ENCODE measurements at places on chromosomes 2 and 18.

DNA sequence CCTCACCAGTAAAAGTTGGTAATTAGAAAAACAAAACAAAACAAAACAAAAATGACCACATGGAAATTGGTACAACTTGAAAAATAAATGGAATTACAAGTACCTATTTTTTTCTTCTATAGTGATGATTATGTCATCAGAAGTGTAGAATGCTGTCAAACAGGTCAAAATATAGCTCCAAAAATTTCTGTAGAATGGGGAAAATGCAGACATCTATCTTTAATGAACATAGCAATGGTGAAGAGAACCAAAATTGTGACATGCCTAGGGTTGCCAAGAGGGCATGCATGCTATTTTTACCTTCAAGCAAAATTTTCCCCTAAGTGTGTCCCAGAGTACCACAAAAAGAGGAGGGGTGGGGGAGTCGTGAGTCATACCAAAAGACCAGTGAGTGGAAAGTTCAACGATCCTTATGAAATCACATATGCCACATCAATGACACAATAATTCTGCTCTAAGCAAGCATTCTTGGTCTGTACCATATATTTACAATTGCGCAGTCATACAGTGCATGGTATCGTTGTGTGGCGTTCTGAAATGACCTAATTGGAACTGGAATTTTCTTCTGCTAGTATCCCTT lies 1436.4 kb downstream of the SUCLG1 start:
- no peak for DNase-seq

DNA sequence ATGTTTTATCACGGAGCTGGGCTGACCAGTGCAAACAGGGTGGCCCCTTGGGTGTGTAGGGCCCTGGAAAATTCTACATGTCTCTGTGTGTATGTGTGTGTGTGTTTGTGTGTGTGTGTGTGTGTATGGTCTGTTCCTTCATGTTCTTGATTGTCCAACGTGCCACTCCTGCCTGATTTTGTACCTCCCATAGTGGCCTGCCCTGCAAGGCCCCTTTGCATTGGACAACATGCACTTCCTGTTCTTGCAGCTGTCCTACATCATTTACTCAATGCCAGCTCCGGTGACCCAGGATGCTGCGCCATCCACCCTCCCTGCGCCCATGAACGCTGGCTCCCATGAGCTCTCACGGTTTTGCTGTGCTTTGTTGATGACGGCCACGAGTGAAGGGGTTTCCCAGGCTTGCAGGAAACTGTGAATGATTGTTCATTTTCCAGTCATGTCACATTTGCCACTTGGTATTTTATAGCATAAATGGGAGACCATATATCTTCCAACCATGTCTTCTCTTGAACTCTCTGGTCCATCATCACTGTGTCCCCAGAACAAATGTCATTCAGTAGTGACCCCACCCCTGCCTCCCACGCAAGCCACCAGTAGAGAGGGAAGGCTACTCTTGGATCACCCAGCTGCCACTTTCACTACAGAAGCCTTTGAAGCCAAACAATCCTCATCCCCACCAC lies 69.7 kb upstream of the NCK2 start:
- no peak for DNase-seq

GRCh38 chr2:216315802-216316603 lies 56.3 kb downstream of the MARCHF4 start:
- no peak for DNase-seq

GRCh38 chr2:178271629-178272333 lies 77.5 kb downstream of the OSBPL6 start:
- no peak for DNase-seq

DNA sequence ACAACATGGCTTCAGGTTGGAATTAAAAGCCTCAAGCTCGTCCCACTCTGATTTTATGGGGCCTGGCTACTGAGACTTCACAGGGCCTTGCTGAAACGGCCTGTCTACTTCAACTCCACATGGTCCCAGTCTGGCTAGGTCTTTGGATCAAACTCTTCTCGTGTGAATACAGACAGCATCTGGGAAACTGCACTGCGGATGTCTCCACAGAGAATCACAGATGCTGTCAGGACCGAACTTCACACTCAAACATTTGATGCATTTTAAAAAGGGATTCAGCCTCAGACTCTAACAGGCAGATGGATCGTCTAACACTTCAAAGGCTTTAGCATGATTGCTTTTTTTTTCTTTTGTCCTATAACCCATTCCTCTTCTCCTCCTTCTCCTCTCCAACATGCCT lies 198.5 kb downstream of the ZNF521 start:
- no peak for DNase-seq

DNA sequence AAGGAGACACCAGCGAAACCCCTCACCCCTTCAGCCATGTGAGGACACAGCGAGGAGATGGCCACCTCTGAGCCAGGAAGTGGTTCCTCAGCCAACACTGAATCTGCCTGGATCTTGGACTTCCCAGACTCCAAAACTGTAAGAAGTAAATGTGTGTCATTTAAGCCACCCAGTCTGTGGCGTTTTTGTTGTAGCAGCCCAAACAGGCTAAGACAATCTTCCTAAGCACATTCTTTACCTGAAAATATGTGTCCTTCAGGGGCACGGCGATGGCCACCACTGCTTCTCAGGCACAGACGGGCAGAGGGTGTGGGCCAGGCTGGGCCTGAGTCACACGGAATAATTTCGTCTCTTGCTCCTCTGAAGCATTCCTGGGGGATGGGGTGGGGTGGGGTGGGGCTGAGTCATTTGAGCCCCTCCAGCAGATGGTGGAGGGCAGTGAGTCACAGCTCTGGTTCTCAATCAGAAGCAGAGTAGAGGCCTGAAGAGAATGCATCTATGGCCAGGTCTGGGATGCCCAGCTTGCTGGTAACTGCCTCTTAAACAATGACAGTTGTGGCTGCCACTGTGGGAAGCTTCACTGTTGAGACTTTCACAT lies 142.4 kb downstream of the CAPN13 start:
- DNase-seq: peak; percentile 11

DNA sequence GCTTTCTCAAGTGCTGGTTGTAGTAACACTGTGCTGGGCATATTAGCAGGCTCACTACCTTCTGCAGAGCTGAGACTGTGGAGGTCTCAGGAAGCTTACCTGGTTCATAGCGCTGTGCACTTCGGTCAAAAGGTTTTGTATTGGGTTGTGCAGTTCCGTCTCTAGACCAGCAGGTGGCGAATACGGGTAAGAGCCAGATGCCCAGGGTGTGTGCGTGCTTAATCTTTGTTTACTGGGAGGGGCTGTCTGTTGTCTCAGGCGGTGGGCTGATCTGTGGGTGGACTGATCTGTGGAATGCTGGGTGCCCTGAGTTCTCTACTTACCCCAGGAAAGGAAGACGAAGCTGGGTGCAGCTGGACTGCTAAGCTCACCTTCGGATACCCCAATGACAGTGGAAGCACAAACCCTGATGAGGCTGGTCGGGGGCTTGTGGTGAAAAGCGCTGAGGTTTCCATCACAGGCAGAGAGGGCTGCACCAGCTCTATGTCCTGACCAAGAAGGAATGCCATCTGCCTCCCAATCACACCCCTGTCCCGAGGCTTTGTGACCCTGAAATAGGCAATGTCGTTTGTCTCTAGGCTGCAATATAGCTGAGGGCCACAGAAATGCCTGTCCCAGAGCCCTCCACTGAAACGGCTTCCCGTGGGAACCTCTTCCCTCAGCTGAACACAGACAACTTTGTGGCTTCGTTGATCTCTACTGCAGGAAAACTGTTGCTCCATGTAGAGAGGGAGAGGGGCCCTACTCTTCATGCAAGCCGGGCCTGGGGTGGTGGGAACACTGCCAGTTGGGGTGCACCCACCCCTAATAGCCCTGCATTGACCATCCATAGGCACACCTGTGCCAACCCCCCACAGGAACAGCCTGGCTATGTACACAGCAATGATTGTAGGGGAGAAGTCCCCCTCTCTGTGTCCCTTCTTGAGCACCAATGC lies 45.9 kb upstream of the FAM117B start:
- DNase-seq: peak; percentile 38

GRCh38 chr18:2610549-2610948 lies 39.2 kb downstream of the NDC80 start:
- no peak for DNase-seq

DNA sequence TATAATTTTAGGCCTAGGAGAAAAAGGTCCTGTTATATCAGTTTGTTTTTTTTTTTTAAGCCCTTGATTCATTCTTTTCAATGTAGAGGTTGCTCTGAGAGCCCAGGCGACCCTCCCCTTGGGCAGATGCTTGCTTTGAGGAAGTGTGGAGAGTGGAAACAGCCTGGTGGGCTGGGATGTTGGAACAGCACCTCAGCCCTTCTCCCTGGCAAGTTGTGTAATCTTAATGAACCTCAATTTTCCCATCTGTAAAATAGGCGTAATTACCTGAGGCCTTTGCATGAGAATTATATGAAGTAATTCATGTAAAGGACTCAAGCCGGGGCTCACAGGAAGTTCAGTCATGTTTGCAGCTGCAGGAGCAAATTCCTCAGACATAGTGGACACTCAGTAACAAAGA lies 49.7 kb upstream of the POMC start:
- no peak for DNase-seq

DNA sequence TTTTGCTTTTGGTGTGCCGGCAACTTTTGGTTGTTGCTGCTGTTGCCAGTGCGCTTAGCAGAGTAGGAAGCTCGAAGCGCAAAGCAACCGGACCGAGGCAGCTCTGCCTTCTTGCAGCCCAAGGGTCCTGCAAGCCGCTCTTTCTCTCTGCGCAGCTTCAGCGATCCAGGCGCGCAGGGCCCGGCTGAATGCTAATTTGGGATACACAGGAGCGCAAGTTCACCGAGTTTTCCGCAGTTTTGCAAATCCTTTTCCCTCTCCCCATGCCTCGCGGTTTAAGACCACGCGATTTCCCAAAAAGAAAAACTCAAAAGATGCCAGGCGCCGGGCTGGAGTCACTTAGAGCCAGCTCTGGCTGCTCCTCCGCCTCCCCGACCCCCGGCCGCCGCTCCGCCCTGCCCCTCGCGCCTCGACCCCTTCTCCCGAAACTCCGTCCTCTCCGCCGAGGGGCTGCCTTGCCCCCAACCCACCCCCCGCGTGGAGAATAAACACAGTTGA lies 13.5 kb upstream of the SIX3 start:
- DNase-seq: no peak

DNA sequence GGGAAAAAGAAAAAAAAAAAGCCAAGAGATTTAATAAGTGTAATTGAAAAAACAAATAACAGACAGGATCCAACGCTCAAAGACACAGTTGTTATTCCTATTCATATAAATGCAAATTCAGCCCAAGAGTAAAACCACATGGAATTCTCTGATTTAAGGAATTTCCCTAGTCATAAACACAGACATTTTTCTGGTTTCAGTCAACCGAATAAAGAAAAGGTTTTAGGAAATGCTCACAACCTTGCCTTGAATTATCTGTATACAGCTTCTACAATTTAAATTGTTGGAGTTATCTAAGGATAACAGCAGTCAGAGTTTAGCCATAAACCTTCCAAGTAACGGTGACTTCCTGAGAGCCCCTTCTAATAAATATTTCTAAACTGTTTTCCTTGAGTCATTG lies 122.7 kb downstream of the VWC2L start:
- DNase-seq: no peak

- no peak for DNase-seq
Measured at GRCh38 chr18:68822926-68823325, 25.0 kb downstream of the CCDC102B start.

GRCh38 chr2:9153643-9153980 lies 53.0 kb upstream of the ASAP2 start:
- no peak for DNase-seq

- no peak for DNase-seq
Measured at GRCh38 chr2:228359473-228359872, 178.0 kb upstream of the SPHKAP start.

DNA sequence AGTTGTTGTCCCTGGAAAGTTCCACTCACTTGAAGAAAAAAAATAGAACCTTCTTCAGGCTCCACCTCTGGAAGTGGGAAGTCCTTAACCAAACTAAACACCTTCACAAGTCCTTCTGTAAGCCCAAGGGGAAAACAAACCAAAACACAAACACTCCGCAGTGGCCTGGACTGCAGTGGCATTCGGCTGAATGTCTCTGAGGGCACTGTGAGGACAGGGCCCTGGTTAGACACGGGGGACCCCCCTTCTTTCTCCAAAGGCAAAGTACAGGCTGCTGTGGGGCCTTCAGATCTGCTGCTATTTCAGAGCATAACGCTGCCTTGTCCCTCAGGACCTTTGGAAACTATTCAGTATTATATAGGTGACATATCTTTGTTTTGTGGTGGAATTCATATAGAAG lies 28.1 kb downstream of the FOSL2 start:
- DNase-seq: no peak

DNA sequence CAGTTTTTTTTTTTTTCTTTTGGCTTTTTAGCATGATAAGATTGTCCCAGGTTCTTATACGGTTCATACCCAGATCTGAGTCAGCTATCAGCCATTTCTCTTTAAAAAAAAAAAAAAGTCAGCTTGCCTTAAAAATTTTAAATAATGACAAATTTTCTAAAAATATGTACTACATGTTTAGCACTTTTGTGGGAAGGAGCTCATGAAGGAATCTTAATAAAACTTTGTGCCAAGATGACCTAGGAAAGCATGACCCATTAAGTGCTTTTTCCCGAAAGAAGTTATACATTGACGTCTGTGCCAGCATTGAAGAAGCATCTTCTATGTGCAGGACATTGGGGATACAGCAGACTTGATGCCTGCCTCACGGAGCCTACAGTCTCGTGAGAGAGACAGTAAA lies 4.5 kb upstream of the RBMS1 start:
- no peak for DNase-seq

DNA sequence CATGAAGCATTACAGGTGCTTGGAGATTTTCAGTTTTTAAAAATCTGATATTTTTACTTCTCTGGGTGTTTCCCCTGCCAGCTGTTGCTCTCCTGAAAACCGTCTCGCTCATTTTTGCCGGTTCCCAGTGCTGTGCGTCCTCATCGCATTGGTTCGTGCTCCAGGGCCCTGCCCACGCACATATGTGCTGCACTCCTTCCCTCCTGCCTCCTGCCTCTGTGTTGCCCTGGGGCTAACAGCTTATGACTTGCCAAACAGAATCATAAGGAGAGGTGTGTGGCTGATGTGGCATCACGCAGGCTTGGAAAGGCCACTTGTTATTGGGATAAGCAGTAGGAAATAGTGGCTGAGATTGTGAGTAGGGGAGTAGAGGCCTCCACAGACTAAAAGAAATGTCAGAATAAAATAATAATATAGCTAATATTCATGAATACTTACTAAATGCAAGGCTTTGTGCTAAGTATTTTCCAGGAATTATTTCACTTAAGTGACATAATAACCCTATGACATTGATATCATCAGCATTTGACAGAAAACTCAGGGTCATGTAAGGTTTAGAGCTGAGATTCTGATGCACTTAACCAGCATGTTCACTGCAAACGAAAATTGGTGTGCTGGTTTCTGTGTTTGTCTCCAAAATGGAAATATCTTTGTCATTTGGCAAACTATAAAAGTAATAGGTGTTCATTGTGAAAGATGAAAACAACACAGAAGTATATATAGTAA lies 53.5 kb downstream of the SLC4A1AP start:
- no peak for DNase-seq

- no peak for DNase-seq
Measured at GRCh38 chr2:88086401-88086800, 18.8 kb downstream of the SMYD1 start.

DNA sequence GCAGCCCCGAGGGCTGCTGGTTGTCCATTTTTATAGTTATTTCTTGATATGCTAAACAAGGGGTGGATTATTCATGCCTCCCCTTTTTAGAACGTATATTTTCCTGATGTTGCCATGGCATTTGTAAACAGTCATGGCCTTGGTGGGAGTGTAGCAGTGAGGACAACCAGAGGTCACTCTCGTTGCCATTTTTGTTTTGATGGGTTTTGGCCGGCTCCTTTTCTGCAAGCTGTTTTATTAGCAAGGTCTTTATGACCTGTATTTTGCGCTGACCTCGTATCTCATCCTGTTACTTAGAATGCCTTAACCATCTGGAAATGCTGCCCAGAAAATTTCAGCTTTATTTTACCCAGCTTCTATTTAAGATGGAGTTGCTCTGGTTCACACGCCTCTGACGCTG lies 825.8 kb upstream of the CDH2 start:
- DNase-seq: no peak
